Naive thymus-derived CD8-positive, alpha-beta T cell (primary cell): ENCODE measurements at places on chromosomes 5 and 9. TPM values are rescaled to one million over a fixed set of nuclear protein-coding genes. Genes with fewer than 3 reads are reported as not detected.

DNA sequence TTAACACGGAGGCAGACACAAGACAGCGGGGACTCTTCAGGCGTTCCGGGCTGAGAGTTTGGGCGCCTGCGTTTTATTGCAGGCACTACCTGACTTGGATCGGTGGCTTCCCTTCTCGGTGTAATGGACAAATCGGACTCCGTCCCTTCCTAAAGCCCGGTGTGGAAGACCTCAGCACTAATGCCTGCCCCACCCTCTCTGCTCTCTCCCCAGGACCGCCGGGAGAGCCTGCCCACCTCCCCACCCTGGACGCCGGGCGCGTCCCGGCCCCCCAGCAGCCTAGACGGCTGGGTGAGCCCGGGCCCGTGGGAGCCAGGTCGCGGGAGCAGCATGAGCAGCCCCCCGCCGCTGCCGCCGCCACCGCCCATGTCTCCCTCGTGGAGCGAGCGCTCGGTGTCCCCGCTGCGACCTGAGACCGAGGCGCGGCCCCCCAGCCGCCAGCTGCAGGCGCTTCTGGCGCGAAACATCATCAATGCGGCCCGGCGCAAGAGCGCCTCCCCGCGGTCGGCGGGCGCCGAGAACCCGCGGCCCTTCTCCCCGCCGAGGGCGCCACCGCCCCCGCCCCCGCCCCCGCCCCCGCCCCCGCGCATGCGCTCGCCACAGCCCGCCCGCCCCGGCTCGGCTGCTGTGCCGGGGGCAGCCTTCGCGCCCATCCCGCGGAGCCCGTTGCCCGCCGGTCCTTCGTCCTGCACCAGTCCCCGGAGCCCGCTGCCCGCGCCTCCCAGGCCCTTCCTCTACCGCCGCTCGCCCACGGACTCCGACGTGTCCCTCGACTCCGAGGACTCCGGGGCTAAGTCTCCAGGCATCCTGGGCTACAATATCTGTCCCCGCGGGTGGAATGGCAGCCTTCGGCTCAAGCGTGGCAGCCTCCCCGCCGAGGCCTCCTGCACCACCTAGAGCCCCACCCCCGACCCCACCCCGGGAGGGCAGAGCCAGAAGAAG, 4.6 kb upstream of the MYOZ3 start:
- peak; percentile 86 for DNase-seq
- H3K27ac ChIP-seq = no peak overlapping the region
- H3K27me3 ChIP-seq = peaks cover 1% of the 10 kb centered on the region
- H3K36me3 ChIP-seq = no peaks in the 10 kb centered on the region
- H3K4me3 ChIP-seq = peak overlapping the region; percentile 87

DNA sequence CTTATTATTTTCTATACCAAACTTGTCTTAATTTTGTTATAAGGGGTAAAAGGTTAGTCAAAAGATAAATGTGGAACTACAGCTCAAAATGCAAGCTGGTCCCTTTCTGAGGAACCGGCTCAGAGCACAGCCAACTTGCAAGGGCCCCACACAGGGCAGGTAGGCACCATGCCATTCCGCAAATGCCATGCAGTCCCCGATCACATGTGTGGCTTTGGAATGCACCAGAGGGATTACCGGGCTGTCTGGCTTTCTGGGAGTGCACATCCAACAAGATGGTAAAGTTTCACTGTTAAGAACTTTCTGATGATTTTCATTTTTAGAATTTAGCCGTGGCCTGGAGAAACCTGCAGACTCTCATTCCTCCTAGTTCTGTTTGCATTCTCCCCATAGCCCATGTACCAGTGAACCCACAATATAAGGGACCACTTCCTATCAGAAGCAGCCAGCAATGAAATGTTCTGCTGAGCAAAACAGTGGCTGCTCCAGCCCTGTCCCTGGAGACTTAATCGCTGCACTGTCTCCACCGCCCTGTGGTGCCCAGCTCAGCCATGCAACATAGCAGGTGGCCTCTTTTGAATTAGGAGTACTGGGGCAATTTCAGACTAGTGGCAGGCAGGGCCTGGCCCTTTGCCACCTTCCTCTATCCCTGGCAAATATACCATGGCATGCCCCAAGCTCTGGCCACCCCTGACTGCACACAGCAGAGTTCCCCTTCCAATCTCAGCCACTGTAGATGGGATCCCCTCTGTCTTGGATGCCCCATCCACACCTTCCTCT, 11.4 kb downstream of the SHB start:
- no peak overlapping the region for H3K27ac ChIP-seq
- no peaks in the 10 kb centered on the region for H3K36me3 ChIP-seq
- no peak overlapping the region for H3K4me3 ChIP-seq
- H3K4me1 ChIP-seq = peaks cover 7% of the 10 kb centered on the region

DNA sequence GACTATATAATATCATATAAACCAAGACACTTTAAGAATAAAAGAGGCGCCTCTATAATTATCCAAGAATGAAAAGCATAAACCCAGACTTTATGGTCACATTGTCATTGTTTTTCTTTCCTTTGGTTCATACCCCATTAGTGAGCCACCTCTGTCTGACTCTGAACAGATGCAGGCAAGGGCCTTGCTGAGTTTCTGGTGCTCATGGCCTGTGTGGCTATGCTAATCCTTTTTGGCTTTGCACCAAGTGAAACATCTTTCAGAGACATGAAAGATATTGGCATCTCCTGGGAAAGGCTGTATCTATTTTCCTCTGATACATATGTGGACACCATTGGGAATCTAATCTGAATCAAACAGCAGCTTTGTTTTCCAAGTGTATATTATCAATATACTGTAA, 222.5 kb downstream of the CHSY3 start:
- H3K4me3 ChIP-seq = no peak overlapping the region
- no peak overlapping the region for H3K27ac ChIP-seq

The LCN9 gene
- total RNA-seq = not detected

DNA sequence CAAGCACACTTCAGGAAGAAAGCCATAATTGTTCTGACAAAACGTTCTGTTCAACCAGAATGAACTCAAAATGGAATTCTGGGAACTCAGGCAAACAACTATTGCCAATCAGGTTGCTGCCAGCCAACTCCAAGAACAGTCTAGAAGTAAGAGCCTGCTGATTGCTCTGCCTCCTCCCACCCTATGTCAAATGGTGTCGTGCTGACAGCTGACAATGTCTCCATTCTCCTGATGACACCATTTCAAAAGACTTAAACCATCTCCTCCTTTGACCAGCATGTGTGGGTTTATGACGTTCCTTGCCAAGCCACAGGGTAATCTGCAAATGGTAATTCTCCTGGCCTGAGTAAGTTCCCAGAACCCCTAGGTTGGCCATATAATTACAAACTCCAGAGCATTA, 21.9 kb upstream of the PLIN2 start:
- no peak for DNase-seq
- no peaks in the 10 kb centered on the region for H3K27me3 ChIP-seq

The ECM2 gene
- total RNA-seq = not detected

The F2RL2 gene
- total RNA-seq = not detected

GRCh38 chr9:106879439-106879882, 16.5 kb downstream of the ZNF462 start:
- H3K4me1 ChIP-seq = no peaks in the 10 kb centered on the region
- peaks cover 8% of the 10 kb centered on the region for H3K27me3 ChIP-seq
- H3K4me3 ChIP-seq = no peak overlapping the region
- no peak overlapping the region for H3K27ac ChIP-seq
- no peak for DNase-seq

DNA sequence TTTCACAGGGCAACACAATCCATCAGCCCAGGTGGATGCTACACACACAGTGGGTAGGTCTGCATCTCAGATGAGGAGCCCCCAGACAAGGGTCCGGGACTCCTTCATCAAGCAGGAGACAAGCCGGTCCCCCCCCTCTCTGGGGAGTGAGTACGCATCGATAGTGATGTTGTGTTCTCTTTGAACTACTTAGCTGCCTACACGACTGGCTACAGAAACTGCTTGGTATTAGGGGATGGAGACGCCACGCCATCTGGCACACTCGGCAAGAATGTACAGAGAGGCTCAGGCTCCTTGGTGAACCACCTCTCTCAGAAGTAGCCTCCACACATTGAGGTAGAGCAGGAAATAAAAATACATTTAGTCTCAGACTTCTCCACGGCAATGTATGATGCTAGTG, 179.8 kb downstream of the CNTNAP3 start:
- DNase-seq = no peak
- no peak overlapping the region for H3K4me3 ChIP-seq
- no peak overlapping the region for H3K27ac ChIP-seq
- H3K4me1 ChIP-seq = no peaks in the 10 kb centered on the region

DNA sequence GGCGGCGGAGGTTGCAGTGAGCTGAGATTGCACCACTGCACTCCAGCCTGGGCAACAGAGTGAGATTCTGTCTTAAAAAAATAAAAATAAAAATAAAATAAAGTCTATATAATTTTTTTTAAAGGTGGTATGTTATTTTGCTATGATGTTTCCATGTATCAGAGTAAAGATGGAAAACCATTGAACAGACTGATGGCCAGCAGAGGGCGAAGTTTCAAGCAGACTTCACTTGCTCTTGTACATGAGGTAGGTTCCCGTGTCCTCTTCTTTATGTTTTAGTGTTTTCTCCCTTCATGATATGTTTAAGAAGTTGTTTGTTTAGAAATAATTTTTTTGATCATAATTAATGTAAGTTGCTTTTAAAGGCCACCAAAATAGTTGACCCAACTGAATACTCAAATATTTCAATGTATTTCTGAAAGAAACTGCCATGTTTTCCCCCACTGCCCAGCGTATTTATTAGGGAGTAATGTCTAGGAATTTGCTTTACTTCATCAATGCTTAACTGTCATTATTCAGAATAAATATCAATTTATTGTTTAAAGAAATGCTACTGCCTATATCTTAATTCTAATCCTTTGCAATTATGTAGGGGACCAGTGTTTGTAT, 146.4 kb downstream of the HACD4 start:
- peak; percentile 44 for DNase-seq
- H3K27me3 ChIP-seq = no peaks in the 10 kb centered on the region
- no peaks in the 10 kb centered on the region for H3K4me1 ChIP-seq
- no peak overlapping the region for H3K27ac ChIP-seq
- no peak overlapping the region for H3K4me3 ChIP-seq

GRCh38 chr5:178117923-178118701, 4.8 kb downstream of the N4BP3 start:
- no peak for DNase-seq
- peaks cover 24% of the 10 kb centered on the region for H3K4me1 ChIP-seq
- H3K27me3 ChIP-seq = no peaks in the 10 kb centered on the region

- H3K36me3 ChIP-seq = no peaks in the 10 kb centered on the region
- peak overlapping the region; percentile 88 for H3K4me3 ChIP-seq
- no peak overlapping the region for H3K27ac ChIP-seq
- peaks cover 45% of the 10 kb centered on the region for H3K4me1 ChIP-seq
- no peaks in the 10 kb centered on the region for H3K27me3 ChIP-seq
- DNase-seq = no peak
Measured at GRCh38 chr9:91163444-91163772, 198.3 kb downstream of the AUH start.

The DYNC2I2 gene
- total RNA-seq = 8.3 TPM

The PCDHB1 gene
- not detected for total RNA-seq

- H3K27ac ChIP-seq = no peak overlapping the region
- no peaks in the 10 kb centered on the region for H3K36me3 ChIP-seq
- H3K4me3 ChIP-seq = no peak overlapping the region
- no peaks in the 10 kb centered on the region for H3K27me3 ChIP-seq
- DNase-seq = no peak
Measured at GRCh38 chr5:1771149-1772065, 28.2 kb downstream of the MRPL36 start.

- no peaks in the 10 kb centered on the region for H3K27me3 ChIP-seq
- H3K36me3 ChIP-seq = peaks cover 22% of the 10 kb centered on the region
- DNase-seq = no peak
- H3K27ac ChIP-seq = peak overlapping the region; percentile 79
- no peak overlapping the region for H3K4me3 ChIP-seq
Measured at GRCh38 chr9:5773324-5773999, 59.5 kb downstream of the ERMP1 start.

The TPPP gene
- total RNA-seq = 0.25 TPM

DNA sequence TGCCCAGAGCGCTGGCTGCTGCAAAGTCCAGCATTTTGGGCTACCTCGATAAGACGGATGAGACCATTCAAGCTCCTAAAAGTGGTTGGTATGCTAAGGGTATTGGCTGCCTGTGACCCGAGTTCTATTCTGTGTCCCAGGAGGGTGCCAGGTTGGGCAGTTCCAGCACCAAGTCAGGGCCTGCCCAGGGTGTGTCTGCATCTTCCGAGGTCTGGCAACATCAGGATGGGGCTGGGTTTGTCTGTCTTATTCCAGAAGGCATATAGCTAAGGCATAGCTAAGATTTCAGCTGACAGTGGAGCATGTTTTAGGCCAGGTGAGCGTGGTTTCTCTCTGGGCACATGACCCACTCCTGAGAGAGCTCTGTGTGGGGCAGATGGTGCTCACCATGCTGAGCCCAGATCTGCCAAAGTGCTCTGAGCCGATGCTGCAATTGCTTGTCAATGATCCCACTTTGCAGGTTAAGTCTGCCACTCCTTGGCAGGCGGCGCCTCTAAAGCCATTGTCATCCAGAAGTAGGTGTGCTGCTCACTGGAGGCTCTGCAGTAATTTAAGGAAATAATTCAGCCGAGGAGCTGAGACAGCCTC, 7.8 kb downstream of the SLC9A3 start:
- H3K4me1 ChIP-seq = no peaks in the 10 kb centered on the region
- no peak overlapping the region for H3K4me3 ChIP-seq
- peaks cover 54% of the 10 kb centered on the region for H3K27me3 ChIP-seq
- DNase-seq = no peak

The FAM13B gene
- 75.3 TPM for total RNA-seq

- DNase-seq = no peak
- H3K27me3 ChIP-seq = peaks cover 3% of the 10 kb centered on the region
- no peaks in the 10 kb centered on the region for H3K36me3 ChIP-seq
- H3K4me1 ChIP-seq = no peaks in the 10 kb centered on the region
- no peak overlapping the region for H3K4me3 ChIP-seq
Measured at GRCh38 chr5:33330992-33331391, 109.8 kb upstream of the TARS1 start.

GRCh38 chr5:60417500-60418181, 282.3 kb downstream of the DEPDC1B start:
- H3K27ac ChIP-seq = no peak overlapping the region
- H3K27me3 ChIP-seq = peaks cover 1% of the 10 kb centered on the region
- no peak for DNase-seq
- H3K4me3 ChIP-seq = no peak overlapping the region
- H3K36me3 ChIP-seq = no peaks in the 10 kb centered on the region
- H3K4me1 ChIP-seq = peaks cover 10% of the 10 kb centered on the region

GRCh38 chr5:108382784-108383330, 959 bp upstream of the FBXL17 start:
- no peaks in the 10 kb centered on the region for H3K36me3 ChIP-seq
- no peaks in the 10 kb centered on the region for H3K27me3 ChIP-seq
- H3K4me3 ChIP-seq = peak overlapping the region; percentile 94
- DNase-seq = no peak
- peak overlapping the region; percentile 97 for H3K27ac ChIP-seq

GRCh38 chr5:32538031-32538547, 47.3 kb upstream of the SUB1 start:
- peaks cover 32% of the 10 kb centered on the region for H3K4me1 ChIP-seq
- no peak overlapping the region for H3K4me3 ChIP-seq

GRCh38 chr5:1484730-1485578, 38.8 kb downstream of the LPCAT1 start:
- peaks cover 36% of the 10 kb centered on the region for H3K36me3 ChIP-seq
- no peak for DNase-seq
- peak overlapping the region; percentile 64 for H3K27ac ChIP-seq

The EGFLAM gene
- total RNA-seq = not detected

The DNM1 gene
- total RNA-seq = 1.5 TPM

The EIF4E1B gene
- total RNA-seq = not detected

The PDE6A gene
- total RNA-seq = not detected
